ENCODE measurements at places on chromosomes 11 and 22.

- no peak for DNase-seq
These were observed 468 bp downstream of the PATL1 start for GRCh38 chr11:59668188-59668949.

GRCh38 chr11:79121351-79121750 is 319.5 kb downstream of the TENM4 start:
- DNase-seq = no peak

- peak; percentile 38 for DNase-seq
These were observed at the start of gene UNC93B1 for GRCh38 chr11:68003846-68004550. TSS of gene UNC93B1 (minus strand) at chr11:68004097. CDS start at chr11:68004043, 54 bp downstream.

GRCh38 chr11:75280227-75280701 is 39.7 kb downstream of the TPBGL start:
- DNase-seq = peak; percentile 23

DNA sequence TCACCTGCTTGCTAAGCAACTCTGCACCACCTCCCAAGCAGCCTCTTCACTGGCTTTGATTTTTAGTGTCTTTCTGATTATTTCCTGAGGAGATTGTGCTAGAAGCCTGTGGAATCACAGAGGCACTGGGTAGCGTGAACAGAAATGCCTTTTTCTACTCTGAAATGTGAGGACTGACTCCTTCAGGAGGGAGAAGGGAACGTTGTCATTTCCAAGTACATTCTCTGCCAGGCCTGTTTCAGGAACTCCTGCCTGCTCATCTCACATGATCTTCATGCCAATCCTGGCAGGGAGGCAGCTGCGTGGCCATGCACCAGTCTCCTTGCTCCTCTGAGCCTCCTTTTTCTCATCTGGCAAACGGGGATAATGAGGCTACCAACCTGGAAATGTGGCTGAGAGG is 49.8 kb upstream of the PRDM11 start:
- DNase-seq = no peak

DNA sequence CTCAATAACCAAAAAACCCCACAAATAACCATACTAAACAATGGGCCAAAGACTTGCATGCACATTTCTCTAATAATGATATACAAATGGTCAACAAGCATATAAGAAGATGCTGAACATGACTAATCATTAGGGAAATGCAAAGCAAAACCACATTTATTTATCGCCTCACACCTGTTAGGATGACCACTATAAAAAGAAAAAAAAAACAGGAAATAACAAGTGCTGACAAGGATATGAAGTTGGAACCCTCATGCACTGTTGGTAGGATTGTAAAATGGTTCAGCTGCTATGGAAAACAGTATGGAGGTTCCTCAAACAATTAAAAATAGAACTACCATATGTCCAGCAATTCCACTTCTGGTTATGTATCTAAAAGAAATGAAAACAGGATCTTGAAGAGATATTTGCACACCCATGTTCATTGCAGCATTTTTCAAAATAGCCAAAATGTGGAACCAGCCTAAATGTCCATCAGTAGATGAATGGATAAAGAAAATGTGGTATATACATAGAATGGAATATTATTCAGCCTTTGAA is 66.2 kb downstream of the AMBRA1 start:
- no peak for DNase-seq

- no peak for DNase-seq
These were observed 14.0 kb downstream of the B3GAT1 start for GRCh38 chr11:134398079-134398444.

Data from NCI-H748 treated with DMSO at 0.1 percent for 48 hours (cell line).